ENCODE measurements at places on chromosomes 3 and 15. TPM values are rescaled to one million over a fixed set of nuclear protein-coding genes. Genes with fewer than 3 reads are reported as not detected.

- DNase-seq: peak; percentile 99
- H3K4me1 ChIP-seq: peaks cover 8% of the 10 kb centered on the region
- no peaks in the 10 kb centered on the region for H3K36me3 ChIP-seq
- peak within 1 kb of the TSS; percentile 64 for H3K4me3 ChIP-seq
- no peaks in the 10 kb centered on the region for H3K27me3 ChIP-seq
- H3K27ac ChIP-seq: peak within 1 kb of the TSS; percentile 79
Measured at GRCh38 chr3:186108941-186109865, at the start of gene ETV5. TSS of gene ETV5 (minus strand) at chr3:186109089. CDS start at chr3:186105868, 3,221 bp downstream.

DNA sequence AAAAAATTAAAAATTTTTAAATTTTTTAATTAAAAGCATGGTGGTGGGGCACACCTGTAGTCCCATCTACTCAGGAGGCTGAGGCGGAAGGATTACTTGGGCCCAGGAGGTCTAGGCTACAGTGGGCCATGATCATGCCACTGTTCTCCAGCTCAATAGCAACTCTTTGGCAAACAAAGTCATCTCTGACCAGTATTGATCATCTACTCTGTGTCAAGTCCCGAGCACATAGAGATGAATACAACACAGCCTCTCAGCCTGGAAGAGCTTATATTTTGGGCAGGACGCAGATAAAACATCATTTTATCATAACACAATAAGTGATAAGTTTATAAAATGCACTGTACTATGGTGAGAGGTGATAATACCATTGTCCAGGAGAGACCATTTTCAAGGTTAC lies 281.6 kb upstream of the GADL1 start:
- peaks cover 13% of the 10 kb centered on the region for H3K4me1 ChIP-seq
- H3K36me3 ChIP-seq: no peaks in the 10 kb centered on the region
- no peak for DNase-seq
- no peaks in the 10 kb centered on the region for H3K27me3 ChIP-seq
- H3K27ac ChIP-seq: no peak overlapping the region

- no peaks in the 10 kb centered on the region for H3K4me1 ChIP-seq
- H3K4me3 ChIP-seq: no peak overlapping the region
- H3K36me3 ChIP-seq: no peaks in the 10 kb centered on the region
Measured at GRCh38 chr3:127637546-127637945, 8.6 kb downstream of the PODXL2 start.

- no peaks in the 10 kb centered on the region for H3K27me3 ChIP-seq
- peaks cover 8% of the 10 kb centered on the region for H3K4me1 ChIP-seq
- peak overlapping the region; percentile 99 for H3K27ac ChIP-seq
Measured at GRCh38 chr3:69052472-69052898, 352 bp upstream of the TMF1 start.

GRCh38 chr15:93043621-93044300 lies 45.2 kb downstream of the RGMA start:
- no peaks in the 10 kb centered on the region for H3K4me1 ChIP-seq
- H3K36me3 ChIP-seq: no peaks in the 10 kb centered on the region
- DNase-seq: no peak
- no peak overlapping the region for H3K4me3 ChIP-seq

GRCh38 chr3:79284781-79285180 lies 483.0 kb downstream of the ROBO1 start:
- H3K27ac ChIP-seq: no peak overlapping the region
- H3K27me3 ChIP-seq: no peaks in the 10 kb centered on the region
- H3K4me3 ChIP-seq: no peak overlapping the region
- H3K36me3 ChIP-seq: no peaks in the 10 kb centered on the region

DNA sequence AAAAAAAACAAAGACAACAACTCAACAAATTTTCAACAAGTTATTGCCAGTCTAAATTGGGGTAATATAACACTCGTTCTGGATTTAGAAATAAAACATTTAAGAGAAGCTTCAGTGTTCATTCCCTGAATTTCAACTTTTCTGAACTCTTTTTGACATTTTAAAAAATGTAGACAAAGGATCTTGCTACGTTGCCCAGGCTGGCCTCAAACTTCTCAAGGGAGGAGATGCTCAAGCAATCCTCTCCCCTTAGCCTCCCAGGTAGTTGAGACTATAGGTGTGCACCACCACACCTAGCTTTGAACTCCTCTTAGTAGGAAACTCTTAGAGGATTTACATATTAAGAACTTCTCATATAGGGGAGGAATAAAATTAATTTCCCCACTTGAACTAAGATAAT lies 91.9 kb downstream of the AKAP13 start:
- H3K27me3 ChIP-seq: no peaks in the 10 kb centered on the region
- H3K36me3 ChIP-seq: no peaks in the 10 kb centered on the region
- H3K4me3 ChIP-seq: no peak overlapping the region
- H3K27ac ChIP-seq: no peak overlapping the region
- peaks cover 12% of the 10 kb centered on the region for H3K4me1 ChIP-seq

GRCh38 chr3:8739757-8740504 lies 6.3 kb downstream of the CAV3 start:
- H3K27me3 ChIP-seq: no peaks in the 10 kb centered on the region
- no peak overlapping the region for H3K4me3 ChIP-seq
- no peak for DNase-seq
- H3K4me1 ChIP-seq: peaks cover 30% of the 10 kb centered on the region
- H3K27ac ChIP-seq: peak overlapping the region; percentile 21

GRCh38 chr3:106129939-106130338 lies 261.1 kb upstream of the CBLB start:
- H3K27ac ChIP-seq: no peak overlapping the region
- no peaks in the 10 kb centered on the region for H3K4me1 ChIP-seq
- H3K36me3 ChIP-seq: no peaks in the 10 kb centered on the region
- no peaks in the 10 kb centered on the region for H3K27me3 ChIP-seq
- H3K4me3 ChIP-seq: no peak overlapping the region

GRCh38 chr15:39511916-39512260 lies 69.0 kb upstream of the THBS1 start:
- no peaks in the 10 kb centered on the region for H3K4me1 ChIP-seq
- no peaks in the 10 kb centered on the region for H3K27me3 ChIP-seq
- H3K36me3 ChIP-seq: no peaks in the 10 kb centered on the region

DNA sequence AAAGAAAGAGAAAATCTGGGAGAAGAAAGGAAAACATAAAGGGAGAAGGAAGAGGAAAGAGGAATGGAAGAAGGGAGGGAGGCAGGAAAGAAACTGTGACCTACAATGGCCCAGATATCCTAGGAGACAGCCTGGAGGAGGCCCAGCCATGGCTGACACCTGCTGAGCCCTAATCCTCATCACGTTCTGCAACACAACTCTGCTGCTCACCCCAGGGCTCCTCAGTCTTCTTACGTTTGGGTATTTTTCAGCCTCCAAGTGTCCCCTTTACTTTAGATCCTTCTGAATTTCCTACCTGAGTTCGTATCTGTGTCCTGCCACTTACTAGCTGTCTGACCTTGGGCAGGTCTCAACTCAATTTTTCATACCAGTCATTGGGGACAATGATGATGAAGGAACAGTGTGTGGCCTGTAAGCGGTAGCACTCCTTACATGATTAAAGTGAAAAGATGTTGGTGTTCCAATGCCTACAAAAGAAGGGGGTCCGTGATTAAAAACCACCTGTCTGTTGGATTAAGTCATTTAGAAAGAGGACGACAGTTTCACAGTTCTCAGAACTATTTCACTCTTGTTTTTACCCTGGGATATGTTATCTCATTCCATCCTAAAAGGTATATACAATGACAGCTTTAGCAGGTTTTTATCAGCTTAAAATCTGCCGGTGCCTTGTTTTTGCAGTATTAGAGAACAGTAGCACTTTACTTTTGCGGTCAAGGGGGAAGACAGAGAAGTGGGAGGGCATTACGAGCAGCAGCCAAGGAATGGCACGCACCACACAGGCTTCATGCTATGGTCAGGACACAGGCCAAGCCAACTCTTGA lies 47.4 kb downstream of the CCR4 start:
- H3K4me3 ChIP-seq: no peak overlapping the region
- no peak overlapping the region for H3K27ac ChIP-seq
- H3K36me3 ChIP-seq: no peaks in the 10 kb centered on the region
- DNase-seq: no peak

GRCh38 chr15:77386626-77387025 lies 33.3 kb downstream of the PEAK1 start:
- no peaks in the 10 kb centered on the region for H3K4me1 ChIP-seq
- H3K27me3 ChIP-seq: no peaks in the 10 kb centered on the region
- no peak for DNase-seq
- H3K27ac ChIP-seq: no peak overlapping the region
- H3K36me3 ChIP-seq: no peaks in the 10 kb centered on the region
- H3K4me3 ChIP-seq: no peak overlapping the region

GRCh38 chr3:71786551-71786950 lies 1.6 kb upstream of the PROK2 start:
- H3K4me3 ChIP-seq: no peak overlapping the region
- no peak overlapping the region for H3K27ac ChIP-seq
- no peaks in the 10 kb centered on the region for H3K36me3 ChIP-seq
- peaks cover 4% of the 10 kb centered on the region for H3K27me3 ChIP-seq

DNA sequence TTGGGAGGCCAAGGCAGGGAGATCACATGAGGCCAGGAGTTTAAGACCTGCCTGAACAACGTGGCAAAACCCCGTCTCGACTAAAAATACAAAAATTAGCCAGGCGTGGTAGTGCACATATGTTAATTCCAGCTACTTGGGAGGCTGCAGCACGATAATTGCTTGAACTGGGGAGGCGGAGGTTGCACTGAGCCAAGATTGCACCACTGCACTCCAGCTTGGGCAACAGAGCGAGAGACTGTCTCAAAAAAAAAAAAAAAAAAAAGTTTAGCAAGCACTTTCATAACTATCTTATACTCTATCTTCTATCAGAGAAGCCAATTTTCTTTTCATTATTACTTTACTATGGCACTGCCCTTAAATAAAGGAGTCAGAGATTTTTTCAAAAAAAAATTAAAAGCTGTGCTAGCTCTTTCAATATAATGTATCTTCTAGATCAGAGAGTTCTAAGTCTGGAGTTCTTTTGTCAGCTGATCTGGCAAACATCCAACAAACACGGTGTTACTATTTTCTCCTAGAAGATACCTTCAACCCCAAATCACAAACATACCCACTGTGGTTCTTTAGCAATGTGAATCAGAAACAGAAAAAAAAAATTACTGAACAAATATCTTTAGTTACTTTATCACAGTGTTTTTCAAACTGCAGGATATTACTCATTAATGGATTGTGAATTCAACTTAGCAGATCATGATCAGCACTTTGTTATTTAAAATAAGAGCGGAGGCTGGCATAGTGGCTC lies 3.0 kb downstream of the ZNF770 start:
- H3K27me3 ChIP-seq: no peaks in the 10 kb centered on the region
- no peak for DNase-seq
- H3K27ac ChIP-seq: no peak overlapping the region

GRCh38 chr3:133494469-133494868 lies 79.0 kb upstream of the CDV3 start:
- DNase-seq: peak; percentile 70
- no peak overlapping the region for H3K4me3 ChIP-seq
- no peaks in the 10 kb centered on the region for H3K27me3 ChIP-seq

DNA sequence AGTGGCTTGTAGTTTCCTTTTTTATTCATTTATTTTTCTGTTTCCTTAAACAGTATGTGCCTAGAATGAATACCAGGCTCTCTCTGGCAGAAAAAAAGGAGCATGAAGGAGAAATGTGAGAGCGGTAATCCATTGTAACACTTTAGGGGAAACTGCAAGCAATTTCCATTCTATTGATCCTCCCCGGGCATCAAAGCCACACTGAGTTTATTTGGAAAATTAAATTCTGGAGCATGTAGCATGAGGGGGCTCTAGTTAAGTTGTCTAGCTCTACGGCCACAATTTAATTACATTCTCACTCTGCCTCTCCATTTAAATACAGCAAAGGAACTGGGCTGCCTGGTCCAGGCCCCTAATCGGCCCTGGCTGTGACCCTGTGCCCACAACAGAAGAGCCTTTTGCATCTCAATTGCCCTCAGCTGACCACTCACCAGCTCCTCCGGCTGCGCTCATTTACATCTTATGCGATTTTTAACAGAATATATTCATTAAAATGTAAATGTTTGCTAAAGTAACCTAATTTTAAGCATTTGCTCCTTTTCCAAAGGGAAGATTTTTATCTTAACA lies 72.9 kb downstream of the MEGF11 start:
- H3K4me1 ChIP-seq: peaks cover 6% of the 10 kb centered on the region
- H3K36me3 ChIP-seq: no peaks in the 10 kb centered on the region
- H3K4me3 ChIP-seq: no peak overlapping the region
- peaks cover 1% of the 10 kb centered on the region for H3K27me3 ChIP-seq
- DNase-seq: no peak

- H3K36me3 ChIP-seq: no peaks in the 10 kb centered on the region
- H3K4me3 ChIP-seq: no peak overlapping the region
Measured at GRCh38 chr3:149449182-149449581, 25.3 kb upstream of the TM4SF4 start.

DNA sequence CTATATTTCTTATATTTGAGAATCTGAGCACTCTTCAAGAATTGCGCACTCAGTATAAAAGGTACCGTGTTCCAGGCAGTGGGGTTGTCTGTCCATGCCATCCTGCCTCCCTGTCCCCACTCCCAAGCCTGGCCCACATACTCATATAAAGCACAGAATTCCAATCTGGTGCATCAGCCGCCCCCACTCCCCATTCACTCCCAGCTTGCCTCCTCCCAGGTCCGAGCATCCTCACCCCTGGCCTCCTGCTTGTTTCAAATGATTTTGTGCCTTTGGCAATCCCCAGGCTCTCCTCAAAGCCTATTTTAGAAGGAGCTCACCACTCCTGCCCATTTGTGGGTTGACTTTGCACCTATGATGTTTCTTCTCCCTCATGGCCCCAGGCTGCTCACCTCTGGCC lies 22.2 kb upstream of the IGF1R start:
- H3K27ac ChIP-seq: no peak overlapping the region
- H3K4me3 ChIP-seq: no peak overlapping the region
- DNase-seq: no peak
- H3K4me1 ChIP-seq: peaks cover 6% of the 10 kb centered on the region
- no peaks in the 10 kb centered on the region for H3K27me3 ChIP-seq

DNA sequence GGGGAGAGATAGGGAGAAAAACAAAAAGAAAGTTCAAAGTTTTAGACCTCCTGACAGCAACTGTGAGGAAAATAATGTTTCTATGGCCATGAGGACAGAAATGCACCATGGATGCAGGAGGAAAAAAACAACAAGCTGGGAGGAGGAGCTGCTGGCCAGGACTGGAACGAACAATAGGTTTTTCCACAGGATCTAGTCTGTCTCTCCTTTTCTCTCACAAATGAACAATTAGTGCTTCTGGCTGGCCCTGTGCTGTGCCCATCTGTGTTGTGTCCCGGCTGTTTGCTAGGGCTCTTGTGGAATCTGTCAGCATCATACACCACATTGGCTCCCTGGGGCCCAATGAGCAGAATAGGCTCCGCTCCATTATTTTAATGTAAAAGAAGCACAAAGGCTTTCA lies 15.2 kb downstream of the GK5 start:
- no peaks in the 10 kb centered on the region for H3K27me3 ChIP-seq
- no peak overlapping the region for H3K4me3 ChIP-seq
- H3K27ac ChIP-seq: no peak overlapping the region
- DNase-seq: no peak

ERICH6 gene
- not detected for total RNA-seq

IQCF5 gene
- not detected for total RNA-seq

TYRO3 gene
- 118 TPM for total RNA-seq

FBLN2 gene
- 48.8 TPM for total RNA-seq

Measured in Caco-2 (cell line).